ENCODE measurements at places on chromosomes 7 and 10. TPM values are rescaled to one million over a fixed set of nuclear protein-coding genes. Genes with fewer than 3 reads are reported as not detected.

GJD4 gene
- total RNA-seq, result not detected

CADPS2 gene
- total RNA-seq, result 20.8 TPM

SPDYE9 gene
- not detected for total RNA-seq

TUBB8 gene
- total RNA-seq, result not detected

ZNF425 gene
- total RNA-seq, result 1.1 TPM

H2BK1 gene
- total RNA-seq, result not detected

LHFPL3 gene
- total RNA-seq, result not detected

ZNF503 gene
- total RNA-seq, result 12.4 TPM

SLC18A3 gene
- total RNA-seq, result not detected

NANOS1 gene
- under 0.01 TPM for total RNA-seq

SEMA3E gene
- total RNA-seq, result 0.35 TPM

GPR22 gene
- 0.71 TPM for total RNA-seq

AOAH gene
- not detected for total RNA-seq

CAV2 gene
- 192 TPM for total RNA-seq

TMEM270 gene
- not detected for total RNA-seq

SH2B2 gene
- 4.3 TPM for total RNA-seq

CYP2E1 gene
- 0.18 TPM for total RNA-seq

ATRNL1 gene
- under 0.01 TPM for total RNA-seq

CALML5 gene
- total RNA-seq, result not detected

PDE1C gene
- total RNA-seq, result 0.86 TPM

IQUB gene
- 0.53 TPM for total RNA-seq

R3HCC1L gene
- 9.0 TPM for total RNA-seq

ACBD7 gene
- total RNA-seq, result 3.7 TPM

BAZ1B gene
- 33.7 TPM for total RNA-seq

SYT15 gene
- total RNA-seq, result not detected

Data from myometrial cell (primary cell).